ENCODE measurements at places on chromosomes 5 and 9.

GRCh38 chr9:14275331-14275730 lies 38.6 kb downstream of the NFIB start:
- DNase-seq: peak; percentile 43

DNA sequence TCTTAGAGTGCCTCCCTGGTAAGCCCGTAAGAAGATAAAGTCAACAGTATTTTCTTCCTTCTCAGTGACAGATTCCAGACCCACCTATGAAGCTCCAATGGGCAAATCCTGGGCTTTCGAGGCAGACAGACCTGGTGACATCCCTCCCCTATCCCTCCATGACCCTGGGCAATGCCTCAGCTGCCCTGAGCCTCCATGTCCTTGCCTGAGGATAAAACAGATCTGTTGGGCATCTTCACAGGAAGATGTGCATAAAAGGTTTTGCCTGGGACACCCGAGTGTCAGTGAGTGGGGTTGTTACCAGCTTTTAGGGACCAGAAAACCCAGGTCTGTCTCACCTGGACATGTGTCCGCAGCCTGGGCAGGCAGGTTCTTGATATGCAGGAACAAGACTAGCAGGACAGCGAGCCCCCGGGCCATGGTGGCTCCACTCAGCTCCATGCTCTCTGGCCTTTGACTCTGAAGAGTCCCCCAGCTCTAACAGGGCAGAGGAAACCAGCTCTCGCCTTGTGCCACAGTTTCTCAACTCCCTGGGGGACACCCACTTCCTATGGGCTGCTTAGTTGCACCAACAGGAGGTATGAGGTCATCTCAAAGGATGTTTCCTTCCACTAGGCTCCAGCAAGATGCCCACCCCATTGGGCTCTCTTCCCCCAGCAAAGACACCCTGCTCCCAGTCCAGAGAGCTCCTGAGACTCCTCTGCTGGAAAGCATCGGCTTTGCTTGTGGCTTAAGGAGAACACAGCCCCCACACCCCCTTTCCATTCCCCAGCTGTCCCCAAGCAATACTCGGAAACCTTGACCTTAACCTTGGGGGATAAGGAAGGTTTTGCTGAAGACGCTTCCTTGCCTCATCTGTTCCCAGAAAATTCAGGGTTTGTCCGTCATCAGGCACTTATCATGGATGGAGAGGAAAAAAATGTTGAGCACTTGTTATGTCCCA lies at the start of gene FCN1:
Gene FCN1 (minus strand): TSS at position 482 of the 943 bp plus-strand sequence. CDS start 41 bp downstream, at position 441.
- no peak for DNase-seq

DNA sequence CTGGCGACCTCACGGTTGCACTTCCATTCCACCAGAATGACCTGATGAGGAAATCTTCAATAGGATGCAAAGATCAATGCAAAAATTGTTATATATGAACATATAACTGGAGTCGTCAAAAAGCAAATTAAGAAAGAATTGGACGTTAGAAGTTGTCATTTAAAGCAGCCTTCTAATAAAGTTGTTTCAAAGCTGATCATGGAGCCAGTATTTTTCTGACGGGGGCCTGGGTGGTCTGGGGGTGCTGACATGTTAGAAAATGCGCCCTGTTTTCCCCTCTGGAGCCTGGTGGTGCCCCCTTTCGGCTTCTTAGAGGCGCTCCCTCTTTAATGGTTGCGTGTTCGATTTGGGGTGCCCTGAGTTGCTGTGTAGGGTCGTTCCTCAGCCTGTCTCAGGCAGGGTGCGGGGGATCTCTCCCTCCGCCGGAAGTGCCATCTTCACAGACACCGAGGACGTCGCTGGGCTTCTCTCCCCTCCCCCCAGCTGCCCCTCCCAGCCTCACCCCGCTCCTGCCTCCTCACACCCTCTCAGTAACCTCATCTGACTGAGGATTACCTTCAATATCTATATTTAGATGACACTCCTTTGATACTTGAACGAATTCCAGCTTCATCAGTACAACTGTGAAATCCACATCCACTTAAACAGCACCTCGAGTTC lies 18.3 kb downstream of the PTGES2 start:
- no peak for DNase-seq

- no peak for DNase-seq
These were observed 37.7 kb upstream of the CSNK1G3 start for GRCh38 chr5:123474228-123474627.

DNA sequence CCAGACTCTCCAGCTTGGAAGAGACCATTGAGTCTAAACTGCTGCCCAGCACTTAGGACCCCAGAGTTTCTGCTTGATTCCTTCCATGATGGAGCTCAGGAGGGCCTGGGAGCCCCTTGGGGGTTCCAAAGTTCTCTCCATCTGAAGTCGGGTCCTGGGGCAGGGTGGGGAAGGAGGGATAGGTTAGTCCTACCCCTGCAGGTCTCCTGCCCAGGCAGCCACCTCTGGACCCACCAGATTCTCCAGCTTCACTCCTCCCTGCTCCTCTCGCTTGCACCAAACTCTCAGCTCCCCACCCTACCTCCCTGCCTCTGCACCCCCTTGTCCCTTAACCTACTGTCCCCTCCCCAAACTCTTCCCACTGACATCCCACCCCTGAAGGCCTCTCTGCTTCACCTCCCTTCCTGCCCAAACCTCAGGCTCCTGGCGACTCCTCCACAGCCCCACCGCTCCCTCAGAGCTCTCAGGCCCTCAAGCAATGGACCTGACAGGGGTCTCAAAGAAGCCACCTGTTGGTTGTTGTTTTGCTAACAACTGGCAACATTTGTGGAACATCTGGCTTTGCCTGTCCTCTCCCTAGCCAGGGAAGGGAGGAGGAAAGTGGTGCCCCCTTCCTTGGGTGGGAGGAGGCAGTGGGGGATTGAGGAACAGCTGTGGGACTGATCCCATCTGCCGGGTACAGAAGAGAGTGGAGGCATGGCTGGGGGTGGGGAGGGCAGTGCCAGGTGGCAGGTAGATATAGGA lies 137.5 kb downstream of the RGS3 start:
- DNase-seq: no peak

DNA sequence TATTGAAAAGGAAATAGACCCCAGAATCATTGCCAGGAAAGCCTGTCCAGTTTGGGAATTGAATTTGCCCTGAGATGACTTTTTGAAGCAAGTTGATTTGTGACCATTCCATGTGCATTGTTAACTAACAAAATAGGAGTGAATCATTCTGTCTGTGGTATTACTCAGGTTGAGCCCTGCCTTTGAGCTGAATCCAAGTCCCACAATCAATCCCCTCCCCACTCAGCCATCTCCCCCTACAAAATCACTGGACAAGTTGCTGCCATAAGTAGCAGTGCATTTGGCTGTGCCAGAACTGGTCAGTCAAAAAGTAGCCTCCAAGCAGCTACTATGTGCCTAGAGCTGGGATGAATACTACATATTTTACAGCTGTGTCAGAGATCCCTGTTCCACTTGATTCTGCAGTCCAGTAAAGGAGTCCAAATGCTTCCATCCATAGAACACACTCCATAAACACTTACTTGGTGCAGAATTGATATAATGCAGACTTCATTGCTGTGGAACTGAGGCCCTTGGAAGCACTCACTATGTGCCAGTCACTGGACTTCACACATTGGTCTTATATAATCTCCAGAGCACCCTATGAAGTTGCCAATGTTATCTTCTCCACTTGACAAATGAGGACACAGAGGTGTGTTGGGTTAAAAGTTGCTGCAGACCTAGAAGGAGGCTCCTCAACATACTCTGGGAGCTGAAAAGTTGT lies 96.1 kb downstream of the ZNF462 start:
- peak; percentile 37 for DNase-seq

GRCh38 chr5:55991768-55992486 lies 2.8 kb downstream of the IL6ST start:
- DNase-seq: peak; percentile 89

- DNase-seq: peak; percentile 19
These were observed 46.4 kb downstream of the ERMP1 start for GRCh38 chr9:5786370-5787127.

GRCh38 chr9:127796225-127796813 lies 6.4 kb upstream of the FPGS start:
- peak; percentile 56 for DNase-seq

GRCh38 chr9:131965841-131966240 lies 113.8 kb downstream of the MED27 start:
- no peak for DNase-seq

DNA sequence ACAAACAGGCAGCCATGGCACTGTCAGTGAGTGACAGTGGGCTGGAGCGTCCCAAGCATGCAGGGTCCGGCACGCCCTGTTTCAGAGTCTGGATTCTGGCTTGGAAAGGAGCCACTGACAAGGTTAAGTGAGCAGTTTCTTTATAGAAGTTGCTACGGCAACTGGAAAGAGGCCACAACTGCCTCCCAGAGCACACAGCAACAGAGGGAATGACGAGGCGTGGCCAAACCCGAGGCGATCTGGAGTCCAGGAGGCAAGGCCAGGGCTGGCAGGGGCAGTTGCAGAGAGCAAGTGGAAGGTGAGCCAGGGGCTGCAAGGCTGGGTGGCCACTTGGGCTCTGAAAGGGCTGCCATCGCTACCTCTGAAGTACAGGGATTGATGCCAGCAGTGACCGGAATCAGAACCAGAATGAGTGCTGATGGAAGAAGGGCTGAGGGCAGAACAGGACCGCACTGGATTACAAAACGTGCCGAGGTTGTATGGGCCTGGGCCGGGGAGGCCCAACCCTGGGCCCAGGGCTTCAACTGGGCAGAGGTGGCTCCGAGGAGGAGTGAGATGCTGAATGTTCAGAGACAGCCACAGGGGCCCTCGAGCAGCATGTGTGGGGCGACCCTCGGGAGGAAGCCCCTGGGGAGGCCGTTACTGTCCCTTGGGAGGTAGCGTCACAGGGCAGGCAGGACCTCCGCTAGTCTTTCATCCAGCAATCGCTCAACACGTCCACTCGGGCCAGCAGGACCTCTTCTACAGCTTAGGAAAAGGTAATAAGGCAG lies 4.6 kb downstream of the MRPL41 start:
- DNase-seq: peak; percentile 24

DNA sequence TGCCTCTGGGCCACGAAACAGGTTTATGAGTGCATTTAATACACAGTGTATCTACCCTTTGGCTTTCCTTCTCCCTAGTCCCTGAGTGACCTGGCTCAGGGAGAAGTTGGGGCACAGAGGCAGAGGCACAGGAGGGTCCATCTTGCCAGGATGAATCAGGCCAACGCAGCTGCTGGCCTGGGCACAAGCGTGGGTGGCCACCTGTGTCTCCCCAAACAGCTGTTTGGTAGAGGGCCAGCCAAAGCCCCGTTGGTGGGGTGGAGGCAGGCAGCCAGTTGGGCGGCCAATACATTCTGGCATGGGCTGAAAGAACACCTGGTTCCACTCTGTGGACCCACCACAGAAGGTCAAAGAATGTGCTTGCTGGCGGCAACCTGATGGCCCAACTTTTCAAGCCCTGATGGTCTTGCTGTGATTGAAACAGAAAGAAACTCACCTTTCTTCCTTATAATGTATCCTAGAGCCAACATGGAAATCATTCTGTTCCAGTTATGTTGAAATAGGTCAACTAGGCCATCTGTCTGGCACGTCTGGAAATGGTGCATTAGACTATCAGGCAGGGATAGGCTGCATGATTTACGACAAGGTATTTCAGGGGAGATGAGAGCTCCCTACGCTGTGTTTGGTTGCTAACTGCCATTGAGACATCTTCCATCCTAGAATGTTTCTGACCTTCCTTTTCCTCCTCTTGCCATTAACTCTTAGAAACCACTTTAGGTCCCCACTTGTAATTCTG lies 337.4 kb downstream of the ADAMTS6 start:
- DNase-seq: peak; percentile 52

DNA sequence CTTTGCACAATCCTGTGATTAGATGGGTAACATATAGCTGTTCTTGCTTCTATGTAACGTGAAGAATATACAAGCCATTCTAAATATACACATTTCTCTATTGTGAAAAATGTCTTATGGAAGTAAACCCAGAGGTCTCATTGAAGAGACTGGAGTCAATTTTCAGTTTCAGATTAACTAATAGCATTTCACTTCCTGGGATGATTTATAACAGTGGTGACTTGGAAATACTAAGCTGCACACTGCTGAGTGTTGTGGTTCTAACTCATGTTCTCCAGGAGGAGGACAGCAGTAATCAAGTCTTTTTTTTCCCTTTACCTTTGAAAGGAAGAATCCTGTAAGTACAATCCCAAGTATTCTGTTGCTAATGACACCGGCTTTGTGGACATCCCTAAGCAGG lies 3.3 kb downstream of the CTSL start:
- DNase-seq: no peak

- DNase-seq: peak; percentile 49
These were observed 46.0 kb upstream of the SPIN1 start for GRCh38 chr9:88342246-88342645.
